Stimulated activated CD4-positive, alpha-beta T cell treated with anti-CD3 and anti-CD28 coated beads, TNF-alpha, amount 100 ng/mL, for 4 hours (primary cell): ENCODE measurements at places on chromosomes 13 and 19.
A peak's percentile ranks its signal among the peaks of the same experiment; 100 is the strongest.

GRCh38 chr13:66864627-66865026, 365.5 kb downstream of the PCDH9 start:
- no peak for DNase-seq

DNA sequence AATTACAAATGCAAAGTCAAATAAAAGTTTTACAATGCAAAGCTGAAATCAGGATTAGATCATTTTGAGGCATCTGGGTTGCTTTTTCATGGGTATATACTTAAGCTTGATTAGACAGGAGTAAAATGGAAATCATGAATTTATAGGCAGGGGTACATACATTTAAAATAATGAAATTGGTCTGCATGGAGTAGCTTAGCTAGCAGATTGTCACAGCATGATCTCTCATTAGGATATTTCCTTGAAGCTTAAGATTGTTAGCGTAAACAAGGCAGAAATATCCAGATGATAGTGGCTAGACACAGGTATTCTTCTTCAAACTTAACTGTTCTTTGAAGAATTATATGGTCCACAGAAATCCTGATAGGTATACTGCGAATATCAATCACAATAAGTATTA, 1627.0 kb upstream of the PCDH20 start:
- DNase-seq = no peak

GRCh38 chr13:75255653-75256052, 226.3 kb downstream of the TBC1D4 start:
- no peak for DNase-seq

DNA sequence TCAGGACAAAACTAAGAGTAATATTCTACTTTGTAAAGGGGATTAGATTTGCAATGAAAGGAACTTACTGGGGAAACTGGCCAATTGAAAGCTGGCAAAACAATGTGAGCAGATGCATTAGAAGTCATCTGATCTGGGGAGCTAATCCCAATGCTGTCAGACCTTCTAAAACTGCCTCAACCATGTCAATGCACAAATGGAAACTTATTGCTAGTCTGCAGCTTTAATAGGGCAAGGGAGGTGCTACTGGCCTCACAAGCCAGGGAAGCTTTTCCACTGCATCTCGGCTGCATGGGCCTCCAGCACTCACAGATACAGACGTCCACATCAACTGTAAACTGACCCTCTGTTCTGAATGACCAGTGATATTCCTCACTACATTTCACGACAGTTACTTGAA, 154.2 kb downstream of the LHFPL6 start:
- DNase-seq = no peak

DNA sequence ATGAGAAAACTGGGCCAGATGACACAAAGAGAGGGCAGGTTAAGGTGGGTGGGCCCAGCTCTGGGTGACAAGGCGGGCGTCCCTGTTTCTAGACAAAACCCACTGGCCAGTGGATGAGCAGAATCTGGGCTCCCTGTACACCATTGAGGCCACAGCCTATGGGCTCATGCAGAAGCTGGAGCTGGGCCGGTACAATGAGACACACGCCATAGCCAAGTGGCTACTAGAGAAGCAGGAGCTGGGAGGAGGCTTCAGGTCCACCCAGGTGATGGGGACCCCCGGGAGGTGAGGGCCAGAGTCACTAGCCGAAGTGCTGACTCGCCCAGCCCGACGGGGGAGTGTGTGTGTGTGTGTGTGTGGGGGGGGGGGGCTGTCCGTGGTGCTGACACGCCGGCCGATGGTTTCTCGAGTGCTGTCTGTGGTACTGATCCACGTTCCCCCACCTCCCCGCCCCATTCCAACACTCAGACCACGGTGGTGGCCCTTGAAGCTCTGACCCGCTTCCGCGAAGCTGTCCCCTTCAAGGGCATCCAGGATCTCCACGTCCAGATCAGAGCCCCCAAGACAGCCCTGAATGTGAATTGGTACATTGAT, 24.3 kb upstream of the SHFL start:
- no peak for DNase-seq

GRCh38 chr19:51739466-51740213, 12.0 kb downstream of the FPR1 start:
- DNase-seq = no peak

- no peak for DNase-seq
Observed at GRCh38 chr13:66405908-66406802, 824.0 kb downstream of the PCDH9 start.

DNA sequence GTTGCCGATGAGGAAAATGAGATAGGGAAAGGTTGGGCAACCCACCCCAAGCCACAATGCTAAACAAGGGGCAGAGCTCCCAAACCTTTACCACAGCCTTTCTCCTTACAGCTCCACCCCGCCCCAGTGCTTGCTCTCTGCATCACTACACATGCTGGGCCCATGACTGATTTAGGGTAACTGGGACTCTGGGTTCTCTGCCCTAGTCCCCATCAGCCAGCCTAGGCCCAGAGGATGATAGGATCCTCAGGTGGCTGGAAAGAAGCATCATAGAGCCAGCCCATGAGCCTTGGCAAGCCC, 11.6 kb downstream of the C19orf47 start:
- DNase-seq = no peak

- no peak for DNase-seq
Observed at GRCh38 chr19:56360841-56361240, 32.5 kb downstream of the ZNF582 start.

- DNase-seq = no peak
Observed at GRCh38 chr19:37954421-37954874, 47.4 kb downstream of the SIPA1L3 start.

- DNase-seq = no peak
Observed at GRCh38 chr19:47637550-47637949, 28.6 kb downstream of the BICRA start.

DNA sequence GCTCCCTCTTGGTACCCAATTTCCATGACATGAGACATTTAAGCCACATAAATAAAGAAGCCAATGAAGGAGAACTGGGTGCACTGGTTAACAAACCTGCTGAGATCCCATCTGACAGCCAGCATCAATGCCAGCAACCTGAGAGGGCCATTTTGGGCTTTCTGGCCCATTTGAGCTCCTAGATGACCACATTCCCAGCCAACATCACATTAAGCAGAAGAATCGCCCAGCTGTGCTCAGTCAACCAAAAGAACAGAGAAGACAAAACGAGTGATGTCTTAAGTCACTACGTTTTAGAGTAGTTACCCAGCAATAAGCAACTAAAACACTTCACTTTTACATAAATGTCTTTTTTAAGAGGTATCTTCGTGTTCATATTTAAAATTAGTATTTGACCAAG, 21.9 kb downstream of the LCP1 start:
- no peak for DNase-seq

- no peak for DNase-seq
Observed at GRCh38 chr13:47085346-47085745, 188.5 kb upstream of the HTR2A start.

- DNase-seq = peak; percentile 72
Observed at GRCh38 chr13:34941835-34942731, at the start of gene NBEA. Gene NBEA (plus strand): TSS chr13:34942270. CDS start chr13:34942821, 551 bp downstream.

GRCh38 chr19:18386543-18387271, 749 bp downstream of the GDF15 start:
- DNase-seq = no peak

DNA sequence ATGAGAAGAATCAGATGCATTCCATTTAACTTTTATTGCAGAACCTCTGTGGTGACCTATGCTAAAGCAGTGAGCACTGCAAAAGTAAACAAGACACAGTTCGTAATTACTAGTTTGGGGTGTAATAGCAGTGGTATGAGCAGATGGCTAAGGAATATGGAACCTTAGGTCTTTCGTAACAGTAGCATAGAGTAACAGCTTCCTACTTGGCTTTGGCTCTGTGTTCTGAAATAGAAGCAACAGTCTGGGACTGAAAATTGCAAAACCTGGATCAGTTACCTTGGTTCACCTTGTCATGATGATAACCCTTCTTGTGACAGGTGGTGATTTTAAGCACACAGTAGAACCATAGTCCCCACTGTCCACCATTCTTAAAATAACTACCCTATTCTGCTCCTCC, 303.4 kb downstream of the GPC6 start:
- no peak for DNase-seq

GRCh38 chr13:86870444-86870843, 800.7 kb upstream of the SLITRK5 start:
- no peak for DNase-seq

DNA sequence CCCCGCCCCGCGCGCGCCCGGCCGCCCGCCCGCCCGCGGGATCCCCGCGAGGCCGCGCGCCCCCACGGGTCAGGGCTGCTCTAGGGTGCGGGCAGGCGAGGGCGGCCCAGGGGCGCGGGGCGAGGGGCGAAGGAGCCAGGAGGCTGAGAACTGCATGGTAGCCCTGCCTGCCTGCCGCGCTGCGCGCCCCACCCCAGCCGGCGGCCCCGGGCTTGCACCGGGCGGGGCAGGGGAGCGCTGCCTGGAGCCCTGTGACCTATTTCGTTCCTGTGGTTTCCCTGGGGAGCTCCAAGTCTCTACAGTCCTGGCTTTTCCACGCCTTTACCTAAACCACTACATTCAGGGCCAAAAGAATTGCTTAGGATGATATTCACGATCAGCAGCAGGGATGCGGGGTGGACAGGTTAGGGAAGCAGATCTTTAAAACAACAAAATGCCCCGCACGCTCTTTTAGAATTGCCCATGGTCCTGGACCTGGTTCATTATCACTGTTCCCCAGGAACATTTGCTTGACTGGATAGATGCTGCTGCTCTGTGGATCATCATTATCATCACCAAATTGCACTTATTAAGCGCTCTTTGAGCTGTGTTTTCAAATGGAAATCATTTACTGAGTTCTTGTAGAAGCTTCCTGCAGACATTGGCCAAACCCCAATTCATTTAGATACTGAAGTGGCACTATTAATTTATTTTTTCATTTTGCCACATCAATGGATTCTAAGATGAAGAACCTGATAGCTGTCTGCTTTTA, 421 bp upstream of the GPR12 start:
- no peak for DNase-seq

DNA sequence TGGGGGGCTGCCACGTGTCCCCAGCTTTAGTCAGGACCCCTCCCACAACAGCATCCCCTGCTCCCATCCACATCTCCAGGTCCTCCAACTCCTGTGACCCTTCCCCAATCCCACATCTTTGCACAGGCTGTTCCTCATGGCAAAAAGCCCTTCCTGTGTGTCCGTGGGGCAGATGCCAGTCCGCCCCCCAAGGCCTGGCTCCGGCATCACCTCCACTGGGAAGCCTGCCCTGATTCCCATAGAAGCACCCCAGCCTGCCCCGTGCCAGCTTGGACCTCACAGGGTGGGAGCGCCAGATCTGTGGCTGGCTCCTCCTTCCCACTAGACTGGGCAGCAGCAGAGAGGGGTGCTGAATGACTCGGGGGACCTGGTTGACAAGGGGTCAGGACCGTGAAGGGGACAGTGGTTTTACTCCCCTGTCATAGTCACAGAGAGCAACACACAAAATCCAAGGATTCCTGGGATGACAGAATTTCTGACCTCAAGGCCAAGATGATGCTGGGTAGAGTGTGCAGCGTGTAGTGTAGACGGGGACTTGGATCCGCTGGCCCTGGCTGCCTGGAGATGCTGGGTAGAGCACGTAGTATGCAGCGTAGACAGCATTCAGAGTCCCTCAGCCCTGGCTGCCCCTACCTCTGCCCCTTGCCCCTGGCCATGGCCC, 13.3 kb downstream of the KLF2 start:
- no peak for DNase-seq

GRCh38 chr13:89584058-89584620, 1763.3 kb upstream of the MIR17HG start:
- DNase-seq = no peak

DNA sequence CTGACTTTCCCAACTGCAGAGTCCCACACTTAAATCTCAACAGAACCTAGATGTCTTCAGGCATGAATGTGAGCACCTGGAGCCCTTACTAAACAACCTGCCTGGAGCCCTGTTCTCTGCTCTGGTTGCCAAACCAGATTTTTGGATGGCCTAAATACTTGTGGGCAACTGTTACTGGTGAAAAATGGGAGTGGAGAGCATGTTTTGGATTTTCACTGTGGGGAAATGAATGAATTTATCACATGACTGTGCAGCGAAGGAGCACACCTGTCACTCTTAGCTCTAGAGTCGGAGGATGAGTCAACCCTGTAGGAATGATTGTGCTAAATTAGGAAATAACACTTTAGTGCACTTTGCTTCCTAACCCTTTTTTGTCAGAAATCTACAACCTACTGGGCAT, 30.3 kb downstream of the SHISA2 start:
- no peak for DNase-seq

GRCh38 chr13:29957320-29957719, 106.9 kb upstream of the UBL3 start:
- DNase-seq = no peak

DNA sequence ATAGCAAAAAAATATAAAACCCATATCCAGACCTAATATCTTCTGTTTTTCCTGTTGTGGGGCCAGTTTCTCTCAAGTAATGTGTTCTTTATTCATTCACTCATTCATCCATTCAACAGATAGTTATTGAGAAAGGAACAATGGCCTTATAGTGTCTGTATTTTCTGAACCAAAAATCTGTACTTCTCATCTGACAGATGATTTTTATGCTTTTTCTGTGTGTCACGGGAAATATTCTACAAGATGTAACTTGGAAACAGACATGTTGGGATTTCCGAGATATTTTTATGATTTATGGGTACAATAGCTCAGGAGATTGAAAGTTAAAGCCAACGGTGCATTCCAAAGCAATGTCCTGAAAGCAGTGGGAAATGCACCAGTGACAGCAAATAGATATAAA, 5.7 kb downstream of the ACOD1 start:
- DNase-seq = no peak
